ENCODE measurements at places on chromosomes 1 and 21.

GRCh38 chr1:105636052-105636451, 1420.4 kb upstream of the PRMT6 start:
- DNase-seq, result no peak

GRCh38 chr1:23577056-23578004, 18.0 kb upstream of the ID3 start:
- DNase-seq, result no peak

DNA sequence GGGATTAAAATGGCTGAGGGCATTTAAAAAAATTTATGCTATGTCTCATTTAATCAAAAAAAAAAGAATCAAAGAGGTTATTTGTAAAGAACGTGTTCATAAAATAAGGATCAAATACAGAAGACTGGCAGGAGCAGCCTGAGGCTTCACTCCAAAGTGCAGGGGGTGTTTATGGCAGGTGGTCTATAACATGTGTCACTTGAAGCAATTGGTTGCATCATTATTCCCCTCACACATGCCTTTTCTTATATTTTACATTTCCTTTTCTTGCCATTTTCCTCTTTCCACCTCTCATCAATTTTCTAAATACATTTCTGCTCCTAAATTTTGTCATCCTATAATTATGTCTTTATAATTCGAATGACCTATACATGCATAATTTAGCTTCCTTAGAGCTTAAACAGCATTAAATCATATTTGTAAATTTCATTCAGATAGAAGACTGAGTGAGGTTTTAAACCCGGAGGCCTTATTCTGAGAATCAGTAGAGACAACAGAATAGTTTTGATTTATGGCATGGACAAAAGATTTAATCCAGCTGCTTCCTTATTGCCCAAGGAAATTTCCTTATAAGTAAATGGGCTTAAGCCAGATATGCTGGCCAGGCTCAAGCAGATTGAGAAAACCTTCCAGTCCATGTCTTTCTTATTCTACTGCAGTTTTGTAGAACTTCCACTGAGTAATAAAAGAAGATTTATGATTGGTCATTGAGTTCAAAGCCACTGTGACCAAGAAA, 322.8 kb downstream of the TGFB2 start:
- no peak for DNase-seq

GRCh38 chr1:92473781-92474495, 12.8 kb downstream of the GFI1 start:
- DNase-seq, result no peak

DNA sequence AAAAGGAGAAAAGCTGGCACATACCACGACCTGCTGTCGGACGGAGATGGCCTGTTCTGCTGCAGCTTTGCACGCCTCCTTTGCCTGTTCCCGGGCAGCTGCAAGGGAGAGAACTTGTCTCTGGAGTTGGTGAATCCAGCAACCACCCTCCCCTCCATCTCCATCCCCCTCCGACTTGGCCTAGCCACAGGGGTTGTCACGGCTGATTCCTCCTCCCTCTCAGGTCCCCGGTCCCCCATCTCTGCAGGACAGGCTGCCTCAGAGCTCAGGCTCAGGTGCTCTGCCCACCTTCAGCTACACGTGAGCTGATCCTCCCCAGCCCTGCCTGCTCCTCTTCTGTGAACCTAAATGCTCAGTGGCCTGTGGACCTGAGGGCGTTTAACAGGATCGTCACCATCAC, 11.1 kb upstream of the SRM start:
- no peak for DNase-seq

GRCh38 chr21:44555200-44555875, 3.3 kb downstream of the KRTAP10-3 start:
- no peak for DNase-seq

DNA sequence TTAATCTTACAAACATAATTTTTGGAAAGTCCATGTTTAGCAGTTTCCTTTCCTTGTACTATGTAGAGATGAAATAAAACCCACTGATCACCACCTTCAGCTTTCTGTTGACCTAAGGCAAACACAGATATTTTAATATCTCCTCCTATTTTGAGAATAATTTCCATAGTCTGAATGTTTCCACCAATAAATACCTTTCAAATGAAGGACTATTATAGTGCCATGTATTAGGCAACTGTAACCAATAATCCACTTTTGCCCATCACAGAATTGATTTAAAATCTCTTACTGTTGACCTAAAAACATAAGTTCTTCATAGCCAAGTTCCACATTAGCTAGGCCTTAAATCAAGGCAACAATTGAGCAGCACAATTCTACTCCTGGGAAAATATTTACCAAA, 1.8 kb downstream of the CDC42BPA start:
- DNase-seq, result no peak

DNA sequence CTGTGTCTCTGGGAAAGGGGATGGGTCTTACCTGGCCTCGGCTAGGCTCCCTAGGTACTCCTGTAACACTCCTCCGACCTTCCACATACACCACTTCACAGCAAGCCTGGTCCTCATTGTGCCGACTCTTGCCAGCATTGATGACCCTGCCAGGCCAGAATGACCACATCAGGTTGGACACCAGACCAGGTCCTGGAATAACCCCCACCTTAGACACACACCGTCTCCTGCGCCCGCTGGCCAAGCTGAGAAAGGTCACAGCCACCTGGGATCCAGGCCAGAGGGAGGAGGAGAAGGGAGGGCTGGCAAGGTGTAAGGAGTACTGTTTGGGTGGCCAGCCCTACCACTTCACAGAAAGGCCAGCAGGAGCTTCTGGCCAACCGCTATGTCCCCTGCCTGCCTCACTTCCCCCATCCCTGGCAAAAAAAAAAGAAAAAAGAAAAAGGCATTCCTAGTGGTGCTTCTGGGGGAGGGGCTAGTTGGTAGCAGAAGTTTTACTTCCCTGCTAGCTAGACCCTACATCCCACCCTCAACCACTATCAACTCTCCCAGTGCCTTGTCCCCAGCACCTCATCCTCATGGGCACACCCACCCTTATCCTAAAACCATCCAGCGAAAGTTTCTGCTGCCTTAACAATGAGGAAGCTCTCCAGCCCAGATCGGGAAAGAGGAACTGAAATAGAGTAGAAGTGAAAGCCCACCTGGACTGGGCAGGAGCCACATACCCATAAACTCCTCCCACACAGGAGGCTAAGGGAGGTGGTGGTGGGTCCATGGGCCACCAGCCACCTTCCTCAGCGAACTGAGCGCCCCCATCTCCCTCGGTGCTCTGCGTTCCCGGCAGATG, 1.4 kb downstream of the PPM1J start:
- no peak for DNase-seq

DNA sequence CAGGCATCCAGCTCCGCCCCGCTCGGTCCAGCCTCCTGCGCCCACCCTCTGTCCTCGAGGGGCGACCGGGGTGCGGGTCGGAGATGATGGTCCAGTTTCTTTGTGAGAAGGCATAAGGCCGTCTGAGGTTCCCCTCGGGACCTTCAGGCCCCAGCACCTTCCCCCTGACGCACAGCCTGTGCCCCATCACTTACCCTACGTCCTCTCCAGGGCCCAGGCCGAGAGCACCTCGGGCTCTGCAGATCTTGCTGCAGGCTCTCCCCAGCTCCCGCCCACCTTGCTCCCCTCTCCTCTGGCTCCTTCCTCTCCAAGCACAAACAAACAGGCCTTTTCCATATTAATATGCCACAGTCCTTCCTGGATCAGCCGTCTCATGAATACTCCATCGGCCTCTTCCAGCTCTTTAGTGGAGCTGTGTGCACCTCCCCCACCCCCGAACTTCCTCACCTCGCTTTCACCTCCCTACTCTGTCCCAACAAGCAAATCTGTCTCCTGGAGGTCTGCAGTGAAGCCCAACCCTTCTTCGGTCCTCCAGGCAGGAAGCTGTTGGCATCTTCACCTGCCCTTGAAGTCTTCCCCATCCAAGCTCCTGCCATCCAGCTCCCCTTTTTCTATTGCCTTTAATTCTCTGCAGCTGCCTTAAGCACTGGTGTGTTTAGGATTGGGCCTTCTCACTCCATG, 448 bp upstream of the COL9A2 start:
- no peak for DNase-seq

DNA sequence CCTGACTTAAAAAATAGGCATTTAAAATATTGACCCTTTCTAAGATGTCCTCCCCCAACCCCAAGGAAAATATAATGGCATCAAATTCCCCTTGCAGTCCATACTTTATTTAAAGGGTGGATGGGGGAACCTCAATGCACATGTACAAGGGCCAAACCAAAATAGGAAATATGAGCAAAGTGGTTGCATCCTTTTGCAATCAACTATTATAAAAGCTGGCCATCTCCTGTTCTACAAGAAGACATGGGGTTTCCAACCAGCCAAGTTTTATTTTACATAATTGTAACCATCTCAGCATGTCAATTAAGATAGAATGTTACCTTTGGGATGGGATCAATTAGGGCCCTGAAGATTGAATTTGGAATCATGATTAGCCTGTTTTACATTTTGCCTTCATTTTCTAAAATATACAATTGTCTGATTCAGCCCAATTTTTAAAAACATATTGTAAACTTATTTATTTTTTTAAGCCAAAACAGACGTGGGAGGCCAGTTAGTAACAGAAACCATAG, 146.7 kb upstream of the NFIA start:
- DNase-seq, result no peak

- no peak for DNase-seq
These were observed 149.6 kb downstream of the LMO4 start for GRCh38 chr1:87478231-87478630.

GRCh38 chr21:25960402-25960801, 210.2 kb downstream of the APP start:
- DNase-seq, result no peak

DNA sequence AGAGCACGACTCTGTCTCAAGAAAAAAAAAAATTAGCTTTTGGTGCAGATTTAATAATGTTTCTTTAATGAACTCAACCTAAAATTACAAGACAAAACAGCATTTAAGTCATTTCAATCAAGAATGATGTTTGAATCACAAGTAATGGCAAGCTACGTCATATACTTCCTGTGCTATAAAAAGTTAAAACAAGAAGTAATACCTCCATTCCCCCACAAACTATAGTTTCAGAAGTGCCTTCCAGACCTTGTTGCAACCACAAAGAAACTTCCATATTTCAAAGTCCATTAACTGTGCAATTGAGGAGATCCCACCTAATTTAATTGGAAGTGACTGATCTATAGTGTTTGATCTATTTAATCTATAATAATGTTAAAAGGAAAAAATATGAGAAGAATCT, 15.1 kb downstream of the NRDC start:
- no peak for DNase-seq

GRCh38 chr1:15885701-15886610, 38.4 kb downstream of the SPEN start:
- DNase-seq, result no peak

GRCh38 chr21:28100366-28100765, 892.3 kb downstream of the LTN1 start:
- no peak for DNase-seq

DNA sequence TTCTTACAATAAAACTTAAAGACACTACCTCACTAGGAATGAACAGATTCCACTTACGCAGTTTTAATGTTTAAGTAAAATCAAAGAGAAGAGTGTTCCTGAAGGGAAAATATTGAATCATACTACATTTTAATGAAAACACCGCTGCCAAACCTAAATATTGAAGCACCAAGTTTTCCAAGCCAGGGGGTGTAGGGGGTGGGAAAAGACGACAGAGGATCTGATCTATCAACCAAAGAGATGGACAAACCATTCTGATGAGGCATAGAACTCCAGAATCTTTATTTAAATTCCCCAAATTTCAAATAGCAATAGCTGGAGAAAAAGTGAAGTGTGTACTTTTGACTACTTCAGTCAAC, 1.2 kb downstream of the ELK4 start:
- DNase-seq, result no peak

- no peak for DNase-seq
These were observed 31.2 kb upstream of the ZNF697 start for GRCh38 chr1:119679223-119679622.

DNA sequence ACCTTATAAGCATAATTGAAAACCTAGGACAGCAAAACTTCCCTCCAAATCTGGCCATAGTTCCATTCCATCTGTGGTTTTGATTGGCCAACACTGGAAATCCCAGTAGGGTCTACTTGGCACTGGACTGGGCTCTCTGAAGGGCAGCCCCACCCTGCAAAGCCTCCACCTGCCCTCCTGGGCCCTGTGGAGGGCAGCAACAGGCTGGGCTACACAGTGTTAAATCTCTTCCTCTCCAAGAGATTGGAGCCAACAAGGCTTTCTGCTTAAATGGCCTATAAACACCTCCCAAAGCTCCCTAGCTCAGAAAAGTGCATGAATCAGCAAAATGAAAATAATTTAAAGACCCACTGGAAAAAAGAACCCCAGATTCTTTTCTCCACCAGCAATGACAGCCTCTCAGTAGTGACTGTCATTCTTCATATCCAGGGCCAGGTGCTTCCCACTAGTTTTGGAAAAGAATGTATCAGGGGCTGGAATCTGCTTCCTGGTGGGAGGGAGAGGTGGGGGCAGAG, 58.5 kb downstream of the BEND5 start:
- DNase-seq, result no peak

- DNase-seq, result peak; percentile 36
These were observed at the start of gene GLIS1 for GRCh38 chr1:53739109-53739681. GLIS1 (minus strand) TSS chr1:53739164; CDS start chr1:53738064, 1,100 bp downstream.

- no peak for DNase-seq
These were observed 942 bp upstream of the RSBN1 start for GRCh38 chr1:113813218-113813617.

DNA sequence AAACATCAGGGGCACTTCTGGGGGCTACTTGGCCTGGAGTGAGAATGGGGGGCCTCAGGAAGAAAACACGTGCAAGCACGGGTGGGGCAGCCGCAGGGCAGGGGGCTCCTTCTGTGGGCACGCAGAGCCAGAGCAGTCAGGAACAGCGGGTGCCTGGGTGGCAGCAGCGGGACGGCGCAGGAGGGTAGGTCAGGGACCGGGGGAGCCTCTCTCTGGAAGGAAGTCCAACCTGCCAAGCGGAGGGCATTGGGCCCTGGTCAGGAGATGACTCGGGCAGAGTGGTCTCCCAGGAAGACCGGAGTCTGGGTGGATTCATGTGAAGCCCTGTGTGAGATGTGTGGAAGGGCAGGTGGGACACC, 27.1 kb downstream of the CTNNBIP1 start:
- no peak for DNase-seq

- no peak for DNase-seq
These were observed 708.8 kb downstream of the LTN1 start for GRCh38 chr21:28283641-28284490.

- no peak for DNase-seq
These were observed 538.5 kb downstream of the KIF26B start for GRCh38 chr1:245693116-245693793.

GRCh38 chr21:24023936-24024335, 1583.3 kb downstream of the MRPL39 start:
- DNase-seq, result no peak

GRCh38 chr21:37166733-37167132, 93.7 kb downstream of the TTC3 start:
- no peak for DNase-seq

GRCh38 chr1:83942914-83943313, 56.0 kb downstream of the TTLL7 start:
- DNase-seq, result no peak
